ENCODE measurements at places on chromosomes 3 and 15.
A peak's percentile ranks its signal among the peaks of the same experiment; 100 is the strongest.

GRCh38 chr3:23916152-23916885 lies 471 bp downstream of the NKIRAS1 start:
- DNase-seq, result no peak

DNA sequence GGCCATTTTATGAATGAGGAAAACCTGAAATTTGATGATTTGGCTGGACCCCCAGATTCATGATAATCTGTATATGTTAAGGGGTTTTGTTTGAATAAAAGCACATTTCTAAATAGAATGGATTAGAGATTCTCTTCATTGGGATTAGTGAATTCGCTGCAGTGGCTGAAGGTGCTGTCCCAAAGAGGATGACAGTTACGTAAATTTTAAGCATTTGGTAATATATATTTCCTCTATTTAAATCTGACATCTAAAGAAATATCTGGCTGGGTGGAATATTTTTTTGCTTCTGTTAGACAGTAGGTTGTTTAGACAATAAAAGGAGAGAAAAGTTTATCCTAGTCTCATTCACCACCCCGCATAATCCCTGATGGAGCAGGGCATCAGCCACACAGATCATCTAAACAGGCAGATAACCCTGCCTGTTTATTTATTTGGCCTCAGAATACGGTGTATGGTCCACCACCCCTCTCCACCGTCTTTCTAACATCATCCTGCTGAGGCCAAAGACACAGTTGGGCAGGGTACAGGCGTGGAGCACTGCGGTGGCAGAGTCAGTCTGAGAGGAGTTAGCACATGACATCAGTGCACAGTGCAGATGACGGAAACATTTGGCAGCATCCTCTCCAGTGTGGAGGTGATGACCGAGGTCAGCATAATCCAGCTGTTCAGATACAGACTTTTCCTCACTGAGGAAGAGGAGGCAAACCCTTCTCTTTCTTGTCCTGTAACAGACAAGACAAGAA lies 20.4 kb upstream of the NFKBIZ start:
- DNase-seq, result peak; percentile 37

- no peak for DNase-seq
Observed at GRCh38 chr3:161284989-161285388, 63.9 kb downstream of the NMD3 start.

- no peak for DNase-seq
Observed at GRCh38 chr3:48047841-48048464, 31.7 kb upstream of the MAP4 start.

DNA sequence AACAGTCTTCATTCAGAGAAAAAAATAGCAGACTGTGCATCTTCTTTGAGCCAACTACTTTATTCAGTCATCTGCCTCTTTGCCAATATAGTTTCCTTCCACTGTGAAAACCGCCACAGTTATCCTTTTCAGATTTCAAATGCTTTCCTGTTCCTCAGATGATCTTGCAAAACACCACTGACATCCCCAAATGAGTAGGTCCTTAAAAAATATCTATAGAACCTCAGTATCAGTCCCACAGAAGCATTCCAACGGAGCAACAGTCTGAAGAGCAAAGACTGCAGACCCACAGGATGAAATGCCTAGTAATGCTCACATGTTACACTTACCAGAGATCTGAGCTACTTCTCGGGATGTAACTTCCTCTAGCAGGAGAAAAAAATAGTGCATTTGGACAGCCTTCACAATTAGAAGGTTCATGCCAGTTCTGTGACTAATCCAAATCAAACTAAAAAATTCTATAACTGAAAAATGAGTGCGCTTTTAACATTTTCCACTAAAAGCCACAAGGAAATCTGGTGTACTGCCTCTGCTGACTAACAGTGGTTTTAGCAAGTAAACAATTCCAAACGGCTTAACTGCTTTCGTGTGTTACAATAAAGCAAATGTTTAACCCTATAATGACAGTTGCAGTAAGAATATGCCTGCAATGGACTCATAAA lies at the start of gene ANKRD28:
ANKRD28 (minus strand) TSS at position 338 of the 662 bp plus-strand sequence. CDS start 1,458 bp downstream, outside the sequence.
- DNase-seq, result no peak

GRCh38 chr3:106593381-106593780 lies 724.6 kb upstream of the CBLB start:
- DNase-seq, result no peak

DNA sequence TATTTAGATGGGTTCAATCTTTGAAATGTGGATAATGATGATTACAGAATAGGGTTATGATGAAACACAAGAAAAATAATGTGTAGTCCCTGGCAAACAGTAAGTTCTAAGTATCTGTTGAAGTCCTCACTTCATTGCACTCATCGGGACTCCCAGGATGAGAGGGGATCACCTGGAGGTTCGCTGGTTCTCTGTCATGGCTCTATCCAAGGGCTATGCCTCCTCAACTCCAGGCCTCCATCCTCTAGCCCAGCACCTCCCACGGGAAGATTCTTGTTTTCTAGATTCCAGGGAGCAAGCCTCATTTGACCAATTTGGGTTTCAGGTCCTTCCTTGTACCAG lies 45.5 kb downstream of the ANP32A start:
- DNase-seq, result no peak

- peak; percentile 24 for DNase-seq
Observed at GRCh38 chr3:10783360-10784351, 32.4 kb upstream of the SLC6A11 start.

DNA sequence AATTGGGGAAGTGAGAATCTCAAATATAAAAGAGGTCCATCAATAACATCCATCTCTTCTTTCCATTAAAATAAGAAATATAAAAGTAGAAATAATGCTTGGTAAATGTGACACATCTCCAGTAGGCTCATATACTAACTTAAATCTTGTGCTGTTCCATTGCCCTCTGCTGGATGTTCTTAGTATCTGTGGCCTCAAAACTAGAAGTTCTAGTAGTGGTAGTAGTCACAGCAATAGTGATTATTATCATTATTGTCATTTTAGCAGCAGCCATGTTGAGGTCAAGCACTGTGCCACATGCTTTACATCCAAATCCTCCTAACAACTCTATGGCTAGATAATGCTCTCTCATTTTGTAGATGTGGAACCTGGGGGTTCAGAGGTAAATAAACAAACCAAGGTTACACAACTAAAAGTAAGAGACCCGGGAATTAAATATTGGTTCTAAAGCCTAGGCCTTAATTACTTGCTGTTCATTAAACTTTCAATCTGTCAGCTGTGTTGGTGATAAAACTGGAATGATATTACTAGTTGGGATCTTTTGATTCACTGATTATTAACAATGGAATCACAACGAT lies 20.2 kb upstream of the BTLA start:
- peak; percentile 38 for DNase-seq

DNA sequence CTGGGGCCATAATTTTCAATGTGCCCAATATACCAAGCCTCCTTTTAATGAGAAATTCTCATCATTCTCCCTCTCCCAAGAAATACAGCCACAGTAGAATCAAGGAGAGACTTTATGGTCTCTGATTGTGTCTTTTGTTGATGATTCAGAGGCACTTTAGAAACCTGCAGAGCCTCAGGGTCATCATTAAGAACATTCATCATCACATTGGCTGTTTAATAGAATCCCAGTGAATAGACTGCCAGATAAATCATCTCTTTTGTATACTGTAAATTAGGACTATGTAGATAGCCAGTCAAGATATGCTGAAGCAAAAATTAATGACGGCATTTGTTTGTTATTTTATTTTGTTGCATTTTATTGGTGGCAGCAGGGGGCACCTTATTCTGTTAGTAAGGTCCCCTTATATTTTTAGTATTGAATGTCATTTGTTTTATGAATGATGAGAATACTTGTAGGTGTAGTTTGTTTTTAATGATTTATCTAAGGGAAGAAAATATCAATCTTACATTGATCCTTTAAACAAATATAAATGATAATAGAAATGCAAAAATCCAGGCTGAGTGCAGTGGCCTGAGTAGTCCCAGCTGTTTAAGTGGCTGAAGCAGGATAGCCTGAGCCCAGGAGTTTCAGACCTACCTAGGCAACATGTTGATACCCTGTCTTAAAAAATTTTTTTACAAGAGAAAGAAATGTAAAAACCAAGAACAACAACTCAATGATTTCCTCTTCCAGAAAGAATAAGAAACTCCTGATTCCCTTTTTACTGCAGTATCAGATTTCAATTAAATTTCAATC lies 138.8 kb downstream of the ZBBX start:
- no peak for DNase-seq

DNA sequence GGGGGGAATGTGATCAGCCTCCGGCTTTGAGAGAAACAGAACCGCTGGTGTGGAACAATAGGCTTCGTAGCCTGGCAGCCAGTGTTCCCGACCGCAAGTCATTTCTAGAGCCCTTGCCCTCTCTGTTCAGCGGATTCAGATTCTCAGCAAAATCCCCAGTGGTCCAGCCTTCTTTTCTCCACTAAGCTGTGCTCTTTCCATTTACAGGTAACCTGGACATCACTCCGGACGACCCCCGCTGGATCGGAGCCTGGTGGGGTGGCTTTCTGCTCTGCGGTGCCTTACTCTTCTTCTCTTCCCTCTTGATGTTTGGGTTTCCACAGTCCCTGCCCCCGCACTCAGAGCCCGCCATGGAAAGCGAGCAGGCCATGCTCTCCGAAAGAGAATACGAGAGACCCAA lies 250.6 kb downstream of the SLCO3A1 start:
- DNase-seq, result no peak

GRCh38 chr3:45978006-45978761 lies 17.4 kb downstream of the FYCO1 start:
- no peak for DNase-seq

- no peak for DNase-seq
Observed at GRCh38 chr3:101533603-101533968, 20.6 kb upstream of the SENP7 start.

DNA sequence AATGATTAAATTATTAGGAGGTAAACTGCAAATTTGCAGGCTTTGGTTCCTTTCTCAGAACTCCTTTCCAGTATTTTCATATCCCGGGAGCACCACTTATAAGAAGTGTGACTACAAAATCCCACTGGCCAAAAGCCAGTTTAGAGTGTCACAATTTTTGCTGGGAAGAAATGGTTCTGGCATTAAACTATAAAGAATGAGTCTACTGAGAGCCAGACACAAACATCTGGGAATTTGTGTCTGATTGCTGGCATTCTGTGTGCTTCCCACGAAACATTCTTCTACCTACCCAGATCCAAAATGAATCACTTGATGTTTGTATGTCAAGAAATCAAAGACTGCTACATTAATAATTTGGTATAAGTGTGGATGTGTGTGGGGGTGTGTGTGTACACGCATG lies 82.8 kb downstream of the DUT start:
- DNase-seq, result no peak

GRCh38 chr15:40338921-40339620 lies 1.7 kb downstream of the CCDC9B start:
- DNase-seq, result no peak

GRCh38 chr3:166324401-166324800 lies 487.2 kb upstream of the BCHE start:
- no peak for DNase-seq

GRCh38 chr3:133466531-133467386 lies 66.9 kb downstream of the BFSP2 start:
- no peak for DNase-seq

- DNase-seq, result no peak
Observed at GRCh38 chr15:77333166-77333565, 86.7 kb downstream of the PEAK1 start.

- no peak for DNase-seq
Observed at GRCh38 chr15:41125931-41126642, 10.0 kb upstream of the INO80 start.

DNA sequence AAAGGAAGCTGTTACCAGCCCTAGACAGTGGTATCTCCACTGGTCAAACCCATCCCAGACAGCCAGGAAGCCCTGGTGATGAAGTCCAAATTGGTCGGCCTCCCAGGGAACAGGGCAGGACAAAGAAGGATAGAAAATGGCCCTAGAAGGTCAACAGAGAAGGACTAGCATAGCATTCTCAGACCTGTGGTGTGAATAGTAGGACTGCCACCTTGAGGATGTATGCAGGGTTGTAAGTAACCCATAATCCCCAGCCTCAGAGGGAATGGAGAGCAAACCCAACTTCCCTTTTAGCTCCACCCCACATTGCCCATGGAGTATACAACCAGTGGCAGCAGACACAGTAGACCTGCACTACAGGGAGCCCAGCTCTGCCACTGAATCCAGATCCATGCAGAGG lies 68.6 kb upstream of the EIF1B start:
- DNase-seq, result no peak

- no peak for DNase-seq
Observed at GRCh38 chr15:51874751-51875644, 45.5 kb downstream of the TMOD3 start.

GRCh38 chr3:165206454-165207266 lies 10.5 kb upstream of the SLITRK3 start:
- DNase-seq, result no peak

GRCh38 chr15:74842581-74843444 lies at the start of gene ULK3:
Gene ULK3 (minus strand): TSS chr15:74843156. CDS start chr15:74843105, 51 bp downstream.
- DNase-seq, result peak; percentile 88

- DNase-seq, result no peak
Observed at GRCh38 chr15:91469632-91470567, 369.8 kb downstream of the SV2B start.

DNA sequence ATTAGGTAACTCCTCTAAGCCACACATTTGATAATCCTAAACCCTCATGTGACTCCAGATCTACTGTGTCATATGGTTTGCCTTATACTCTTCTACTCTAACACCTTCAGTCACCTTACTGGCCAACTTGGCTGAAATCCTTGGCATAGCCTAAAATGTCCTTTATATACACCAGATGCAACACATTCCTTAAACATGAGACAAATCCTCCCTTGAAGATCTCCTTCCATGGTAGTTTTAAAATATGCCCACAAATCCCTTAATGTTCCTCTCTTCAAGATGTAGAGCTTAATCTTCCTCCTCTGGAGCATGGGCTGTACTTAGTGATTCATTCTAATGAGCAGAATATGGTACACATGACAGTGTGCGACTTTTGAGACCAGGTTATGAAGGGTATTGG lies 238.9 kb downstream of the SUCLG2 start:
- no peak for DNase-seq

All from T-helper 1 cell (primary cell).